SK-N-SH treated with all-trans-retinoic acid at 6 μM for 48 hours (cell line): ENCODE measurements at places on chromosomes 5 and 9.

GRCh38 chr5:171672556-171672955, 113.1 kb upstream of the SMIM23 start:
- ATAC-seq = no peak

DNA sequence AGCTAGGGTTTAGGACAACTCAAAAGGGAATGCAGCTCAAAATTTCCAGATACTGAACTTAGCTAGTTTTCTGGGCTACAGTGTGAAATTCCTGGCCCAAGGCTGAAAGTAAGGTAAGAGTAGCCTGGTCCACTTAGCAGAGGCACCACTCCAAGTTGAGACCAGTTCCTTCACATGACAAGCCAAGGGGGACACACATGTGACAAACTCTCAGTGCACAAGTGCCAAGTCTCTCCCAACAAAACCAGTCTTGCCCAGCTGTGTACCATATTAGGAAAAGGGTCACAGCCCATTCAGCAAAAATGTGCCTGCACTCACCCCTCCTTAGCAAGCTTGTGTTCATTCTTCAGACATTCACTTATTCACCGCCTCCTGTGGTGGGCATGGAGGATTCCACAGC, 27.8 kb downstream of the KLHL3 start:
- no peak for ATAC-seq

DNA sequence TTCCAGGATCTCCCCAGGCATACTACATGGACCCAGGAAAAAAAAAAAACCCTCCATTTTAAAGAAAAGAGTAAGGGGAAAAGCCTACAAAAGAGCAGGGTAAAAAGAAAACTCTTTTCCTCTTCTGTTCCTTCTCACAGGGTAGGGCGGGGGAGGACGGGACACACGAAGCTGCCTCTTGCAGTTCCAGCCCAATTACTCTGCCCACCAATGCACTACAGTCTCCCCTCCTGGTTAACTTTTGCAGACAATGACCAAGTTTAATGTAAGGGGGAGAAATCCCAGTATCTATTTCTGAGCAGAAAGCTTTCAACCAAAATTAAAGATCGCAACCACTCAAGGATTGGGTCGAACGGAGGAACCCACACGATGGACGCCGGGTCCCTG, 1.3 kb downstream of the BRD3 start:
- peak; percentile 31 for ATAC-seq

- no peak for ATAC-seq
Observed at GRCh38 chr5:180086816-180087399, 15.3 kb upstream of the RNF130 start.

GRCh38 chr5:10367579-10367978, 14.1 kb downstream of the MARCHF6 start:
- no peak for ATAC-seq

- ATAC-seq = no peak
Observed at GRCh38 chr9:110255034-110255462, 1.3 kb downstream of the TXN start.

DNA sequence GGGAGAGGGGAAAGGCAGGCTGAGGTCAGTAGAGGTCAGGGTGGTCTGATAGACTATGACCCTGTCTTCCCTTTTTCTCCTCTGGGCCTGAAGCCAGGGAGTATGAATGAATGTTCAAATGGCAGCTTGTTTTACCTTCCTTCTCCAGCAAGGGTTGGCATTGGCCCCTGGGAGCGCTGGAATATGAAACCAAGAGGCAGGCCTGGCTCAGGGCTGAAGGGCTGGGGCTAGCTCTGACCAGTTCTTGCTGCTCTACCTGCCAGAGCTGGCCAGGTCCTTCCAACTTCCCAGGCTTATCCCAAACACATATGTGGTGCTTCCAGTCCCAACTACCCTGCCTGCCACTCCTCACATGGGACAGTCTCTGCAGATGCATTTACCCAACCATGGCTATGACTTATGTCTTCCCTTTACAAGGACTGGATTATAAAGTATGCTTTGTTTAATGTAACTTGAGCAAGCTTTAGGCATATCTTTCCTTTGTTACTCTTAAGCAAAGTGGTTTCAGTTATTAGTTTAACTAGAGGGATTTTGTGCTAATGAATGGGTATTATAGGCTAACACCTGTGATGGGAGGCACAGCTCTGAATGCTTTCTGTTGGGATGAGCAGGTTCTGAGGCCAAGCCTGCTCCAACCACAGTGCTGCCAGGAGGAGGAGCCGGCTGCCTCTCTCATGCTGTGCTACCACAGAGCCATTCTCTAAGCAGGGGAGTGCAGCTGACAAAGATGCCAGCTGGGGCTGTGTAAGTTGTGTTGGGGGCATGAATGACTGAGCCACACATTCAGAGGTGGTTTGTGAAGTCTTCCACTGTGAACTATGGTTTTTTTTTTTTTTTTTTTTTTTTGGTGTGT, 6.1 kb downstream of the CCNI2 start:
- ATAC-seq = peak; percentile 91

GRCh38 chr9:99850736-99851499, 29.2 kb downstream of the NR4A3 start:
- no peak for ATAC-seq

DNA sequence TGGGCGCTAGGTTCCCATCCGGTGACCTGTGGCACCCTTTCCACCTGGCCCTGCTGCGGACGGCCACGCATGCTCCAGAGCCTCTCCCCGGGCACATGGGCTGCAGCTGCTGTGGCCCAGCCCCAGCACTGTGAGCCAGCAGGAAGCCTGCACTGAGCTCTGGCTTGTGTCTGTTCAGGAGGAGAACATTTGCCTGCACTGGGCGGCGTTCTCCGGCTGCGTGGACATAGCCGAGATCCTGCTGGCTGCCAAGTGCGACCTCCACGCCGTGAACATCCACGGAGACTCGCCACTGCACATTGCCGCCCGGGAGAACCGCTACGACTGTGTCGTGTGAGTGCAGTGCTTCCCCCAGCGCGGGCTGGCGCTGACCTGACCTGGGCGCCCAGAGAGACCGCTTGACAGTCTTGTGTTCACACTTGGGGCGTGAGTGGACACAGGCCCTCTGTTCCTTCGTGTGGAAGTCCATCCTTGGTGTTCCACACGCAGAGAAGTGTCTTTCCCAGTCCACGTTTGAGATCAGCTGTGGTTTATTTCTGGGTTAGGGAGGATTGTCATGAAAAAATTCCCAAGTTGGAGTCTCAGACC, 66.2 kb upstream of the CACNA1B start:
- no peak for ATAC-seq

- ATAC-seq = no peak
Observed at GRCh38 chr5:161431963-161432362, 114.6 kb downstream of the GABRB2 start.

DNA sequence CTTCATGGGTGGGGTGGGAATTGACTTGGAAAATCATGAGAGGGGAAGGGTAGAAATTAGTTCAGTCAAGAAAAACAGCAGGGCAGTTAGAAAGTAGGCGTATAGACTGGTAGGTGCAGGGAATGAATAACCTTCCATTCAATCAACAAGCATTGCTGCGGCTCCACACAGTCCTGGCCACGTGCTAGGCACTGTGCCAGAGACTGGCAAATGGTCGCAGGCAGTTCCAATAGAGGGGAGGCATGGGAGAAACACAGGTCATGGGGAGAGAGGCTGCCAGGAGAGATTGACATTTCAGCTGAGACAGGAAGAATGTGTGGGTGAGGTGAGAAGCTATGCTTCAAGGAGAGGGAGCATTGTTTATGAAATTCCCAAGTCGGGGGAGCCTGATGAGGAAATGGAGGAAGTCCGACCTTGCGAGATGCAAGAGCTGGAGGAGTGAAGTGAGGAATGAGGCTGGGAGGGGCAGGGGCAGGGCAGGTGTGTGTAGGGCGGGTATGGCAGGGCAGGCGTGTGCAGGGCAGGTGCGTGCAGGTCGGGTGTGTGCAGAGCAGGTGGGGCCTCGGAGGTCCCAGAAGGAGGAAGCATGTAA, 54.4 kb upstream of the PPARGC1B start:
- ATAC-seq = no peak

DNA sequence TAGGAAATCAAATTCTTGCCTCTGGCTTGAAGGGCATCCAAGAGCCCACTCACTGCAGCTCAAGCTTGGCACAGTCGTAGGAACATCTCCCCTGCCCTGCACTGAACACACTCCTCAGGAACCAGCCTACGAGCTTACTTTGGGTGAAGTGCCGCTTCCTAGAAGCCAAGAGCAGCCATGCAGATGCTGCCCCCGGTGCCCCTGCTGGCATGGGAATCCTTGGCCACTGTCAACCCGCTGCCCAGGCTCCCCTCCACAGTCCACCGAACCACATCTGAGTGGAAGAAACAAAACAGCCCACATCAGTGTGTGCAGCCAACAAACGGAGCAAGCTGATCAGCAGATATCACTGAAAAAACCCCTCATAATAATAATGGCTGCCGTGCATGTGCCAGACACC, 89.8 kb downstream of the TMEM215 start:
- ATAC-seq = no peak

DNA sequence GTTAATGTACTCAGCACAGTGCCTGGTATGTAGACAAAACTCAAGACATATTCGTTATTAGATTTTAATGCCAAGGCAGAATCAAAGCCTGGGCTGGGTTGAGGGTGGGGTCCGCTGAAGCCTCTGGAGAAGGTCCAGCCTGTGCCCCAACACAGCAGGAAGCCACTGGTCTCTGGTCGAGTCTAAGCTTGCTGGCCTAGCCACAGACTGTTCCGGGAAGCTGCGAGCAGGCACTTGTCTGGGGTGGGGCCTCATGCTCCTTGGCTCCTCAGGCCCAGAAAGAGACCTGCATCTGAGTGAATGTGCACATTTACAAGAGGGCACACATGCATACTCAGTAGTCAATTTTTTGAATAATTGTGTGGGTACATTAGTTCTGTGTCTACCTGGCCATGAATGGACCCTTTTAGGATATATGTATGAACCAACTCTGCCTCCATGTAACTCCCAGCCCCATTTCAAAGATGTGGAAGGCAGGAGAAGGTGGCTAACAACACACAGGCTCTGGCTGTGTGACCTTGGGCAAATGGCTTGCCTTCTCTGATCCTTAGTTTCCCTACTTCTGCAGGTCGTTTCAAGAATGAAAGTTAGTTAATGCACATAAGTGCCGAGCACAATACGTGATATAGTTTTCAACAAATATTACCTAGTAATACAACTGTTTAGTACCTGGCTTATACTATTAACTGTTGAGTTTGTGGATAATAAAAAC, 18.3 kb downstream of the FAT2 start:
- ATAC-seq = no peak

DNA sequence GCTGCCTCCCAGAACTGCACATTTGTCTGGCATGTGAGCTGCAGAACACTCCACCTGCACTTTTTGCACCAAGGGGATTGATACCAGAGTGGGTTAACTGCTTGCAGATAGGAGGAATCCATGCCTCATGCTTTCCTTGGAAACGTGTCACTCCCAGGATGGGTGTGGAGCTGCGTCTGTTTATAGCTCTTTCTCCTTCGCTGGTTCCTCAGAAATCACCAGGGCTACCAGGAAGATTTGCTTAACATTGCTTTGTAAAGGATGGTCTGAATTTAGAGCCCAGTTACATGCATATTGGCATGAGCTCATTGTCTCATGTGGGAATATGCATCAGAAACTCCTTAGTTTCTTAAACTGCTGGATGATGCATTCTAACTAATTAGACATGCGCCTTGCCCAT, 234.6 kb downstream of the GADD45G start:
- no peak for ATAC-seq

DNA sequence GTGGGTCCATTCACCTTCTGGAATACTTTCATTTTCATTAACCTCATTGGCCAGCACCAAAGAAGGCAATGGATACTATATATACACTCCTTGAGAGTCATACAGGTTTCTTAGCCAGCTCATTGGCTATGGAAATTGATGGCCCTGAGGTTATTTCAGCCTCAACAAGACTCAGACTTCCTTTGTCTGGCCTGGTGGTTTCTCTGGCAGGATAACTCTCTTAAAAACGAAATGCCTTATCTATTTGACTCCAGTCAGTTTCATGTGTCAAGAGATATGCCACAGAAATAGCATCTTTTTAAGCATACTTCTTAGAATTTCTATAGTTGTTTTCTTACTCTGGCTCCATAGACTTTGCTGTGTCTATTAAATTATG, 28.9 kb downstream of the CDH9 start:
- no peak for ATAC-seq

- no peak for ATAC-seq
Observed at GRCh38 chr5:55852503-55852902, 1.3 kb downstream of the IL31RA start.

- no peak for ATAC-seq
Observed at GRCh38 chr9:27990524-27990923, 417.2 kb upstream of the C9orf72 start.

DNA sequence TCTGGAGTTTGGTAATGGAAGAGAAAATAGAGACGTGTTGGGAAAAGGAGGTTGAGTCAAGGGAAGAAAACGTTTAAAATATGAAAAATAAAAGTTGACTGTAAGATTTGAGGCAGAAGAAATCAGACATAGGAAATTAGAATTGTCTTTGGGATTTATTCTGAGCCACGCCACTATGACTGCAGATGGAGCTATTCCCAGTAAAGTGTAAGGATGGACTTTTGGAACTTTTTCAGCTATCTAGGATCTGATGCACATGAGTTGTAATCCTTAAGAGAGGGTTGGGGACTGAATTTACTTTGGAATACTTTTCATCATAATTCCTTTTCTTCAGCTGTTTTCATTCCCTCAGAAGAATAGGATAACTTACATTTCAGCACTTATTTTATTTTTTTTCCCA, 336.7 kb downstream of the FAM170A start:
- ATAC-seq = no peak

GRCh38 chr5:129903466-129904101, 681 bp upstream of the CHSY3 start:
- peak; percentile 7; the same call in 1 of the 3 replicates for ATAC-seq

DNA sequence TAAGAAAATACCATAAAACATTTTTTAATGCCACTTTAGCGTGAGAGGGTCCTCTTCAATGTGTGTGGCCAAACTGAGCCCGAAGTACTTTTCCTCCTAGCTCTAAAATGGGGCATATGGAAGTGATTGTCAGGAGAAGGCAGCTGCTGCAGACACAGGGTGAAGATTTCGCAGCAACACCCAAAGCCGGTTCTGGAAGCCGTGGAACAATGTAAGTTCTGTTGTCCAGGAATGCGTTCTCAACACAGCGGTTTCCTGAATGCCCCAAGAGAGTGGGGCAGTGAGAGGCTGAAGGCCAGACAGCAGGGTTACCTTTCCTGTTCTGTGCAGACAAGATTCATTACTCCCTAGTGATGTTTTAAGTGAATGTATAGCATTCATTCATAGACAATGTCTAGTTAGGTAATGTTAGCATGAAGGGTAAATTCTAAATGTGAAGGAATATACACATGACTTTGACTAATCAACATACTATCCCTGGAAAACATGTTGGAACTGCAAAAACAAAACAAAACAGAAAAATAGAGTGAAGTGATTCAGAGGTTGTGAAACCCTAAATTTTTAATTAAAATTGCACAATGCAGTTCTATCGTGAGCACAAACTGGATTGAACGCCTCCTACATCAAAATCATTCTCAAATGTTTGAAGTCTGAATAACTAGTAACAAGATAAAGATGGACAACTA, 197.0 kb upstream of the SEMA6A start:
- no peak for ATAC-seq

DNA sequence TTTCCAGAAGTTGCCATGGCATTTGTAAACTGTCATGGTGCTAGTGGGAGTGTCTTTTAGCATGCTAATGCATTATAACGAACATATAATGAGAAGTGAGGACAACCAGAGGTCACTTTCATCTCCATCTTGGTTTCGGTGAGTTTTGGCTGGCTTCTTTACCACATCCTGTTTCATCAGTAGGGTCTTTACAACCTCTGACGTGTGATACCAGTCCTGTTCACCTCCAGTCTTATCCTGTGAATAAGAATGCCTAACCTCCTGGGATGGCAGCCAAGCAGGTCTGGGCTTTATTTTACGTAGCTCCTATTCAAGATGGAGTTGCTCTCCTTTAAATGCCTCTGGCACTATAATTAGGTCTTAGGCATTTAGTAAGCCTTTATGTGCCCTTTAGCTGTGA, 20.4 kb upstream of the RFK start:
- ATAC-seq = no peak
